Kidney tubule cell (primary cell): ENCODE measurements at places on chromosomes 3 and 15.

DNA sequence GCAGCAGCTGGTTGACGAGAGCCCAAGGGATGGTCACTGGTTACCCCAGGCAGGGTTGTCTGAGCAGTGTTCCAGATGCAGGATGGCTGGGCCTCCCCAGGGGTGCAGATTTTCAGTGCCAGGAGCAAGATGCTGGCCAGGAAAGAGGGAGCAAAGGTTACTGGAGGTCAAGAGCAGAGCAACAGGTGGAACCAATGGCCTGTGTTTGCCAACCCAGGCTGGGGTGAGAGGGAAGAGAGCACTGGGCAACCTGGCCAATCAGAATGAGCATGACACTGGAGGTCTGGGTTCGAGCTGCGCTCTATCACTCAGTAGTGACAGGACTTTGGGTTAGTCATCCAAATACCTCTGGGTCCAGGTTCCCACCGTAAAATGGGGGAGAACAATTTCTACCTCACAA, 90.6 kb upstream of the TLE3 start:
- DNase-seq: no peak

DNA sequence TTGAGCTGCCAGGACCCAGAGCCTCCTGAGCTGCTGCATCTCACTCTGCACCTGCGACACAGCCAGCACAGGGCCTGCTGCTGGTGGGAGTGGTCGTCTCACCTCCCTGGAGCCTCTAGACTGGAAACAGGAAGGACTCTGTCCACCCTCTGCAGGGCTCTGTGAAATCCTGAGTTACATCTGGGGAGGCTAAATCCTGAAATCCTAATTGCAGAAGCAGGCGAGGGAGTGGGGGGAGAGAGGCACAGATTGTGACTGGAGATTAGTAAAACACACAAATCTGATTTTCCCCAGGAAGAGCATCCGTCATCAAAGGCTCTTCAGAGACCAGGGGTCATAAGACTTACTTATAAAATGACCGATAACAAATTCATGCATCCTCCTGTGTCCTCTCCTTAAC, 31.6 kb upstream of the GABRG3 start:
- DNase-seq: no peak

DNA sequence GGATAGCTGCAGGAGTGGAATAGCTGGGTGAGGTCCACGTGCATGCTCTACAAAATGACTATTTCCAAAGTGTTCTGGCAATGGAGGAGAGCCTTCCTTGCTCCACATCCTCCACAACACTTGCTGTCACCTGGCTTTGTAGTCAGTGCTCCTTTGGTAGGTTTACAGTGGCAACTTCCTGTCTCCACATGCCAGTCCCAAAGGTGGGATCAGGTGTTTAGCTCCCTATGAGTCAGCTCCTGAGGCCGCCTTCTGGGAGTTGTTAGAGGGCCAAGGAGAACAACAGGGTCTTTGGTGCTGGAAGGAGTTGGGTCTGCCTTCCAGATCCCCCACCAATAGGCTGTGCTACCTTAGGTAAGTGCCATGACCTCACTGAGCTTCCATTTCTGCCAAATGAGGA, 15.3 kb upstream of the LIMD1 start:
- DNase-seq: no peak

- DNase-seq: no peak
Measured at GRCh38 chr15:31574766-31575165, 248.1 kb downstream of the KLF13 start.

- no peak for DNase-seq
Measured at GRCh38 chr15:87212041-87212440, 1044.5 kb downstream of the NTRK3 start.

DNA sequence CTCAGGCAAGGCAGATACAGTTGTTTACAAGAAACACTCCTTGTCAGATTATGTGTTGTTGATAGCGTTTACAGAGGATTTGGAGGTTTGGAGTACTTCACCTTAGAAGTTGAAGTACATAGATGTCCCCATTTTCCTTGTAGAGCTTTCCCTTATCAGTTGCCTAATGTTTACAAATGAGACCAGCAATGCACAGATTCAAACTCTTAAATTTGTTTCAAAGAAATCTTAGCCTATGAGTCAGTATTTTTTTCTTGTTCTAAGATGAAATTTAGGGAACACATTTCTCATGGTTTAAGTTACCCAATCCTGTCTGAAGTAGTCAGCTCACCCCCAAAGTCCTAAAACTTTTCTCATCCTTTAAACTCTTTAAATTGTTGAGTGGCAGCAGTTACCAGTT, 6.3 kb upstream of the EIF5A2 start:
- no peak for DNase-seq

DNA sequence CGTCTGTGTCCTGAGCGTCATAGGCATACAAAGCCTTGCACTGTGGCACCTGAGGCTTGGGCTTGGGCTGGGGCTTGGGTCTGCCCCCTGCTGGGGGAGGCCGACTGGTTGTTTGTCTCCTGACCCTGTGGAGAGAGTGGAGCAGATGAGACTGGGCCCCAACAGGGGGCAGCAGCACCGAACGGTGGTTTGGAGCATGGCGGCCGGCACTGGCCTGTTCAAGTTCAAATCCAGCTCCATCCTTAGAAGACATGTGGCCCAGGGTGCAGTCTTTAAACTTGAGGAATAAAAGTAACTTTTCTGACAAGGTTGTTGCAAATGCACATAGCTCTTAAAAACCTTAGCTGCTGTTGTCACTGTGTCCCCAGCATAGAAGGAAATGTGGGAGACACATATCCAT, 33.3 kb downstream of the CCNB2 start:
- DNase-seq: peak; percentile 56

GRCh38 chr3:160698599-160699195, 21.7 kb downstream of the ARL14 start:
- DNase-seq: no peak

DNA sequence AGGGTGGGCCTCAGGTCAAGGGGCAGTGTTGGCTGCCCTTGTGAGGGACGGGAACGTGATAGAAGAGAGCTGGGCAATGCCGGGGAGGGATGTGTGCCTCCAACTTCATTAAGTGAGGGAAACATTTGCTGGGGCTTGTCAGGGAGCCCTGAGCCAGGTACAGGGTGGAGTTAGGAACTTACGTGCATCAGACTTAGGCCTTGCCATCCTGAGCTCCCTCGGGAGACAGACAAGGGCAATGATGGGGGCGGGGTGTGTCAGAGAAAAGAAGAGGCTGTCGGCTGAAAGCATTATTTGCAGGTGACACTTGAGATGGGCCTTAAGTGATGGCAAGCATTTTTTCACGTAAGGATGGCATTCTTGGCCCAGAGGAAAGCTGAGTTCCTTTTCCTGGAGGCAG, 1.6 kb downstream of the FAM131A start:
- no peak for DNase-seq
